ENCODE measurements at places on chromosomes 2 and 18. TPM values are rescaled to one million over a fixed set of nuclear protein-coding genes. Genes with fewer than 3 reads are reported as not detected.
A peak's percentile ranks its signal among the peaks of the same experiment; 100 is the strongest.

The GPR39 gene
- total RNA-seq, result 0.04 TPM

The AQP12A gene
- not detected for total RNA-seq

The SPDYA gene
- total RNA-seq, result 0.16 TPM

The FSHR gene
- total RNA-seq, result not detected

- no peaks in the 10 kb centered on the region for H3K27me3 ChIP-seq
- peak overlapping the region; percentile 3 for H3K4me3 ChIP-seq
- H3K27ac ChIP-seq, result peak overlapping the region; percentile 70
- DNase-seq, result no peak
Observed at GRCh38 chr2:102418421-102418961, 4.5 kb upstream of the IL18RAP start.

DNA sequence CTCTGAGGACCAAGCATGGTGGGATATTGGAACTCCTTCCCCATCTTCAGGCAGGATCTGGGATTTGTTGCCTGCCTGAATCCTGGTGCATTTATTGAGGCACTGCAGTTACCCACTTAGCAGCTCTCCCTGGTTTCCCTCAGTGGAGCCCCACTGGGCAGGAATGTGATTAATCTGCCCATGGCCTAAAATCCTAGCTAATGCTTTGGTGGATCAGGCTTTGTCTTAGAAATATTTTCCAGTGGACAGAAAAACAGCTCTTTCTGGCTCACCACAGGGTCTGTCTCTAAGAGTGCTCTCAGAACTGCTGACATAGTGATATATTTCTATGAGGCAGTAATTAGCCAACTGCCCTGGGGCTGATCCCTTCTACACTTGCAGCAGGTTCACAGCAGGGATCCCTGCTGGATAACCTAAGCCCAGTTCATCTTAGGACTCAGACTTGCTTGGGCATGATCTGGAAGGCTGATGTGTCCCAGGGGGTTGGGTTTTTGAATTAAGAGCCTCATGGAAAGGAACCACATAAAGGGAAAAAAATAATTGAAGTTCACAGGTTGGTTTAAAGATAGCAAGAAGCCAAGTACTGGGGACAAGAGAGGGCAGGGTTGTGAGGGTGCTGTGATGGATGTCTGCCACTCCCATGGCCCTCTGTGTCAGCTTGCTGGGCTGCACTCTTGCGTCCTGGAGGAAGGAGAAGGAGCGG is 44.3 kb upstream of the ZDBF2 start:
- H3K27ac ChIP-seq, result no peak overlapping the region
- no peak for DNase-seq
- H3K4me3 ChIP-seq, result no peak overlapping the region
- no peaks in the 10 kb centered on the region for H3K4me1 ChIP-seq

GRCh38 chr2:101132202-101132601 is 19.0 kb downstream of the TBC1D8 start:
- H3K27me3 ChIP-seq, result peaks cover 7% of the 10 kb centered on the region
- no peak overlapping the region for H3K27ac ChIP-seq
- no peak for DNase-seq
- H3K4me3 ChIP-seq, result no peak overlapping the region
- H3K4me1 ChIP-seq, result no peaks in the 10 kb centered on the region

DNA sequence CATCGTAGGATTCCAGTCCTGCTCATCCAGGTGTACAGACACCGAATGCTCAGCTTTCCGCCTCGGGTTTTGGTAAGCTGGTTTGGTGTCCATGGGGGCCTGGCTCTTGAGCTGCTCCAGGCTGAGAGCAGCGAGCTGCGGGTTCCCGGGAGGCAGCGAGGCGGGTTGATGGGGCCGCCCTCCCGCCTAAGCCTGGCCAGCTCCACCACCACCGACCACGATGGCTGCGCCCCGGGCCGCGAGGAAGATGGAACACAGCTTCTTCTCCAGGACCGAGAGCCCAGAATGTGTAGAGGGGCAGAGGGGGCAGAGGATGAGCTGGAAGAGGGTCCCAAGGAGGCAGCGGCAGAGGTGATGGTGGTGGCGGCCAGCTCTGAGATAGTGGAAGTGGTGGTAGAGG is 64.1 kb downstream of the AKAIN1 start:
- H3K36me3 ChIP-seq, result no peaks in the 10 kb centered on the region
- H3K4me3 ChIP-seq, result no peak overlapping the region
- H3K27me3 ChIP-seq, result no peaks in the 10 kb centered on the region

GRCh38 chr2:235264512-235264911 is 229.3 kb upstream of the AGAP1 start:
- DNase-seq, result no peak
- H3K27me3 ChIP-seq, result peaks cover 7% of the 10 kb centered on the region

- H3K27me3 ChIP-seq, result no peaks in the 10 kb centered on the region
- peaks cover 4% of the 10 kb centered on the region for H3K36me3 ChIP-seq
- no peak overlapping the region for H3K4me3 ChIP-seq
Observed at GRCh38 chr2:226877491-226877890, 41.6 kb downstream of the RHBDD1 start.

DNA sequence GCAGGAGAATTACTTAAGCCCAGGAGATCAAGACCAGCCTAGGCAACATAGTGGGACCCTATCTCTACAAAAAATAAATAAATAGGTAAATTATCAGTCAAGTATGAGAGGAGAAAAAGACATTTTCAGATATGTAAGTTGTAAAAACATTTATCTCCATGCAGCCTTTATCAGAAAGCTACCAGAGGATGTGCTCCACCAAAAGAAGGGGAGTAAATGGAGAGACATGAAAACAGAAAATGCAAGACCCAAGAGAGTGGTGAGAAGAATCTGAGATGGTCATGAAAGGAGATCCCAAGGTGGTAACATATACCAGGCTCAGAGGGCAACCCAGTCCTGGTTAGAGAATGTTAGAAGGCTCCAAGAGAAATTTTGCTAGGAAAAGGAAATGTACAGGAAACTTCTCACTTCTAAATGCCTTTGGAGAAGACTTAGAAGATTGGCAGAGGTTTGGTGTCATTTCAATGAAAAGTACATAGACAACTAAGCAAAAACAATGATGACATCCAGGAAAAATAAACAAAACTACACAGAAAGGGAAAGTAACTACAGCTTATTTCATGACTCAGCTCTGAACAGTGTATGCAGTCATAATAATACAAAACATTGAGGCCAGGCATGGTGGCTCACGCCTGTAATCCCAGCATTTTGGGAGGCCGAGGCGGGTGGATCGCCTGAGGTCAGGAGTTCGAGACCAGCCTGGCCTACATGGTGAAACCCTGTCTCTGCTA is 19.5 kb downstream of the CIB4 start:
- no peak overlapping the region for H3K4me3 ChIP-seq
- H3K36me3 ChIP-seq, result no peaks in the 10 kb centered on the region
- no peak for DNase-seq
- no peak overlapping the region for H3K27ac ChIP-seq
- H3K27me3 ChIP-seq, result peaks cover 45% of the 10 kb centered on the region

DNA sequence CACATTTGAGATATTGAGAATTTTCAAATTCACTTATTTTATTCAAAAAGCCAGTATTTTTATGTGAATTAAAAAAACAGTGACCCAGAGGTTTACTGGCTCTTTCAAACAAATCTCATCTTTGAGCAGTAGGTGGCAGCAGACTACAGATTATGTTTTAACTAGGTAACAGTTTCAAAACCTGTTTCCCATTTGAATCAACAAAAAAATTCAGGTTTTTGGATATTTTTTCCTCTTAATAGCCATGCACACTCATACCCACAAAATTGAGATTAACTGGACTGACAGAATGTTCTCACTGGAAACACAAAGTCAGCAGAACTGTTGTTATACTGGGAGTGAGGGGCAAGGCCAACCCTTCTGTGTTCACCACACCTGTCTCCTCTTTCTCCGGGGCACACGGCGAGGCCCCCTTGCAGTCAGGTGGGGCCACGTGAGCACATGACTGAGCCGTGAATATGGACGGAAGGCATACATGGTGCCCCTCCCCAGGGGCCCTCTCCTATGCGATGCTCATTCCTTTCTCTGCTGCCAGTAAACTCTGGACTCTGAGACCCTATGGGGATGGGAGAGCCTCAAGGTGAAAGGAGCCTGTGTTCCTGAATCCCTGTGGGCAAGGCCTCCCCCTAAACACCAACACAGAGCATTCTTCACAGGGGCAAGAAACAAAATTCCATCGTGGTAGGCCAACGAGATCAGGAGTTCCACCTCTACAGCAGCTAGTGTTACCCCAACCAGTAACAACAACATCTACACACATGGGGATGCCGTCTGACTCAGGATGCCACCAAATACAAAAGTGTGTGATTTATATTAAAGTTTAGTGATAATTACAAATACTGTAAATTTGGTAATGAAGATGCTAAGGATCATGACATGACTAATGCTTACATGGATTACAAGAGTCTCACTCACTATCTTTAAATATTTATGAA is 80.4 kb downstream of the LPIN2 start:
- H3K36me3 ChIP-seq, result peaks cover 95% of the 10 kb centered on the region
- H3K27me3 ChIP-seq, result no peaks in the 10 kb centered on the region
- H3K27ac ChIP-seq, result no peak overlapping the region
- no peaks in the 10 kb centered on the region for H3K4me1 ChIP-seq
- no peak overlapping the region for H3K4me3 ChIP-seq

DNA sequence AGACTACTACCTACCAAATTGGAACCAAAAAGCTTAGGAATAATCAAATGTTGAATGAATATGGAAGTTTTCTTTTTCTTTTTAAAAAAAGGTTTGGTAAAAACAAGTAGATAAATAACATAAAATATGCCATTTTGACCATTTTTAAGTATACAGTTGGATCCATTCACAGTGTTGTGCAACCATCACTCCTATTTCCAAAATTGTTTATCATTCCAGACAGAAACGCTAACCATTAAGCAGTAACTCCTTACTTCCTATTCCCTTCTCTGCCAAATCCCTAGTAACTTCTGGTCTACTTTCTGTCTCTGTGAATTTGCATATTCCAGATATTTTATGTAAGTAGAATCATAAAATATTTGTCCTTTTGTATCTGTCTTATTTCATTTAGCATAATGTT is 39.8 kb downstream of the CD302 start:
- no peak overlapping the region for H3K4me3 ChIP-seq
- no peaks in the 10 kb centered on the region for H3K27me3 ChIP-seq
- H3K4me1 ChIP-seq, result no peaks in the 10 kb centered on the region
- no peak for DNase-seq

DNA sequence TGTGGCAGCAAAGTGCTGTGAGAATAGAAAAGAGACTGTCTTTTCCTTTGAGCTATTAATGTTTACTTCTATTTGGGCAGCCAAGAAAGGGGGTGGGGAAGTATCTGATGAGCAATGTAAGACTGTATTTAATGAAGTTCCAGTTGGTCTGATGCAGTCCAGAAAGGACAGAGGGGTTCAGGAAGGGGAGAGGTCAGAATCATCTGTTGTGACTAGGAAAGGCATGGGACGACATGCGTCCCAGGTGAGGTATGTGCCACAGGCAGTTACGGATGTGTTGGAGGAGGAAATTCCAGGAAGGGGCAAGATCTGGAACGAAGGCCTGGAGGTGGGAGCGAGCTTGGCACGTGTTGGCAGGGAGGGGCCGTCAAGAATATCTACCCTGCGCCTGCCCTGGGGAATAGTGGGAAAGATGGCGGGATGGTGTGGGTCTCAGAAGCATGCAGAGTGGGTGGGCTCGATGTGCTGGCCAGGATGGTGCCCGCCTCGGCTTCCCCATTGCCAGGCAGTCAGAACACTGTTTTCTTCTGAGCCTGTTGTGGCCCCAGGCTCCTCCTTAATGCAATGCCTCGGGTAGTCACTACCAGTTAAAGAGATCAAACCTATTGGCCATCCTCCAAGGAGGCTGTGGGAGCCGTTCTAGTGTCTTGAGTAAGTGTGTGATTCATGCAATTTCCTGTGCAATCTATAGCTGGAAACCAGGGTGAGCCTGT is 57.8 kb upstream of the TXNDC2 start:
- DNase-seq, result peak; percentile 42
- no peaks in the 10 kb centered on the region for H3K27me3 ChIP-seq
- peaks cover 50% of the 10 kb centered on the region for H3K4me1 ChIP-seq
- 0 out of 3 replicates have a peak, but pooled peaks cover 5% of the 10 kb centered on the region for H3K36me3 ChIP-seq

DNA sequence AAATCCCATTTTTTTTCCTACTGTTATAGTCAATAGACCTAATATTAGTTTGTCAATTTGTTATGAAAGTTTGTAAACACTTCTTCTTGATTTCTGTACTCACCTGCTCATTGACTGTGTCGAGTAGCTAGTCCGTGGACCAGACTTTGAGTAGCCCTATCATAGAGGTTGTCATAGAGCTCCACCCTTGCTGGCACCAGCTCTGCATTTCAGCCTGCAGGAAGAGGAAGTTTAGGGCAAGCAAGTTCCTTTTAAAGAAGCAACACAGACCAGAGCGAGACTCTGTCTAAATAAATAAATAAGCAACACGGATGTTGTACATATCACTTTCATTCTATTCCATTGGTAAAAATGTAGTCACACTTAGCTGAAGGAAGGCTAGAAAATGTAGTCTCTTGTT is 74.0 kb downstream of the MCFD2 start:
- peaks cover 2% of the 10 kb centered on the region for H3K4me1 ChIP-seq
- H3K27me3 ChIP-seq, result no peaks in the 10 kb centered on the region
- no peak overlapping the region for H3K4me3 ChIP-seq
- no peak for DNase-seq
- H3K27ac ChIP-seq, result no peak overlapping the region
